T-helper 17 cell (primary cell): ENCODE measurements at places on chromosomes 5 and 9.

GRCh38 chr9:110142868-110143481 is 65.0 kb downstream of the C9orf152 start:
- DNase-seq, result no peak

- no peak for DNase-seq
Observed at GRCh38 chr5:76714751-76715485, 1.0 kb upstream of the F2R start.

- no peak for DNase-seq
Observed at GRCh38 chr5:5781335-5781734, 358.9 kb downstream of the ICE1 start.

- no peak for DNase-seq
Observed at GRCh38 chr5:146419696-146420095, 27.4 kb upstream of the TCERG1 start.

DNA sequence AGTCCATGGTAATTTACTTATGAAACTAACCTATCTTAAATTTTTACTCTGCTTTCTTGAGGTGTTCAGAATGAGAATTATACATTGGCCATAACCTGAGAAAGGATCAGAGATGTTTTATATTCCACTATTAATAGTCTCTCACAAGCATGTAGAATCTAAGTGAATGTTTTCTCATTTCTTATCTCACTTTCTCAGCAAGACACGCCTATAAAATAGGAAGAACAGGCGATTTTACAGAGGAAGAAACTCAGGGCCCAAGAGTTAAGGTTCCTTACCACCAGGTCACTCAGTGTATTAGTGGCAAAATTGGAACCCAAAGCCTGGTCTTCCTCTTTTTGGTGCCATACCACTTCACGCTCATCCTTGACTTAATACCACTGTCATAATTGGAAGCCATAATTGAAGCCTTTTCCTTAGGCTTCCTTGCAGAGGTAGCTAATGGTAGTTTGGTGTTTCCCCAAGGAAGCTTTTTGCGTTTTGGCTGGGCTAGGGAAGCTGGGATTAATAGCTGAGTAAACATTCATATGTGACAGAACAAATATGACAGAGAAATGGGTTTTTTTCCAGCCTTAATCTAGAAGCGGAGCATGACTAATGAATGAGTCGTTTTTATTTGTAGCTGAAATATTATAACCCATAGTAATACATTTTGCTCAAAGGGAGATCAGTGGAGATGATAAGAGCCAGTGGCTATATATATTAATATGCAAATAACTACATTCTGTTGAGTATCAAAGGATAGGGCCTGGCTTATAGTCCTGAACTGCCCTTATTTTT is 16.9 kb downstream of the HMGXB3 start:
- no peak for DNase-seq

DNA sequence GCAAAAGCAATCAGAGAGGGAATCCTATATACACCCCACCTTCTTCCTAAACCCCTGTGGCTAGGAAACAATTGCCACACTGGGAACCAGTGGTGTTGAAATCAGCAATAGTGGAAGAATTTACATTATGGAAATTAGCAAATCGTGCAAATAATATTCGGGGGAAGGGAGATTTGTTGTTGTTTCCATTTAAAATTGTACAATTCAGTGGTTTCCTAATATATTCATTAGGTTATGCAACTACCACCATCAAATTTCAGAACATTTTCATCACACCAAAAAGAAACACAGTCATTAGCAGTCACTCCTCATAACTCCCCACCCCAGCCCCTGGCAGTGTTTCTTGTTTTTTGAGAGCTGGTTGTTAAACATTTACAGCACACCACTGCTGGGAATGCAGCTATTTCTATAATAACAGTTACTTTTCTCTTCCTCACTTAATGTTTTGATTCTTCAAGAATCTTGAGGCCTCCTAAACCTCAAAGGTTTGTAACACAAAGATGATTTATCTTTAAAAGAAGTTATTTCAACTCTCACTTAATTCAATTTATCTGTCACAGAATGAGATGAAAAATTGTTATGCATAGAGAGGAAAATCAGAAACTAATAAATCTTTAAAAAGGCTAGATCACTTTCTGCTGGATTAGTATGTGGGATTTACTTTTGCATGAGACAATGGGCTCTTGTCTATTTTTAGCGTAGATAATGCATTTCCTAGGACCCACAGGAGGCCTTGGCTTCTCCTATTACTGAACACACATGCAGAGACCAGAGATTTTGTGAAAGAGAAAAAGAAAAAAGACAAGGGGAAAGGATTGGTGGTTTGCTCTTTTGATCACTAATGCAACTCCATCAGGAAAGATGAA is 91.8 kb upstream of the DAPK1 start:
- no peak for DNase-seq

DNA sequence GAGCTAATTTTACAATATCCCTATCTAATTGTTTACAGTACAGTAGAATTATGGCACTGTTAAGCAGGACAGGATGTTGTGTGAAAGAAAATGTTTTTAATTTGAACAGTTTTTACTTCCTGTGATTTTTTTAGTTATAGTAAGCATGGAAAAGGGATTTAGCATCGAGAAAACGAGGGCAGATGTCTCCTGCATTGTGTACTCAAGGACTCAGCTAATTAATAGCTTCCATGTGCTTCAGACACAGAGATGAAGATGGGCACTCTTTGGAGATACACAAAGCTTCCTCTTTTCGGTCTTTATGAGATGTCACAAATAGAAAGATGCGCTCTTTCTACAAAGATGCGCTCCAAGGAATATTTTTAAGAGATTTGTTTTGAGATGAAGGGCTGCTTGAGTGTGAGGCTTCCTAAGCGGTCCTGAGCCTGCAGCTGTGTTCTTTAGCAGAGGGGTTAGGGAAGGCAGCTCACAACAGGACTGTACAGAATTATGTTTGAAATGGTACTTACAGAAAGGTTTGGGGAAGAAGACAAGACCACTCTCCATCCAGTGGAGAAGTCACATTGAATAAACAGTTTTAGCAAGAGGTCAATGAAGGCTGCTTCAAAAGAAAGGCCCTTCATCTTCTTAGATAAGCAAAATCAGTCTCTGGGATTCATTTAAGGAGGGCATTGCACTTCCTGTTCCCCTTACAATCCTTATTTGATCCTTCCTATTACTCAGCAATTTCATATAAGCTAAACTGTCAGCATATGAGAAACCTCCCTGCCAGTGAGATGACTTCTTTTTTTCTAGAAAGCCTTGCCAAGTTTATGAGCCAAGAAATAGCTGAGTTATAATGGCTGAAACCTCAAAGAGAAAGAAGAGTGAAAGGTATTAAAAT is 311.5 kb downstream of the EFNA5 start:
- DNase-seq, result no peak

GRCh38 chr9:132994410-132995120 is 16.1 kb downstream of the GFI1B start:
- DNase-seq, result no peak

- DNase-seq, result no peak
Observed at GRCh38 chr9:107946364-107947141, 457.0 kb upstream of the KLF4 start.

DNA sequence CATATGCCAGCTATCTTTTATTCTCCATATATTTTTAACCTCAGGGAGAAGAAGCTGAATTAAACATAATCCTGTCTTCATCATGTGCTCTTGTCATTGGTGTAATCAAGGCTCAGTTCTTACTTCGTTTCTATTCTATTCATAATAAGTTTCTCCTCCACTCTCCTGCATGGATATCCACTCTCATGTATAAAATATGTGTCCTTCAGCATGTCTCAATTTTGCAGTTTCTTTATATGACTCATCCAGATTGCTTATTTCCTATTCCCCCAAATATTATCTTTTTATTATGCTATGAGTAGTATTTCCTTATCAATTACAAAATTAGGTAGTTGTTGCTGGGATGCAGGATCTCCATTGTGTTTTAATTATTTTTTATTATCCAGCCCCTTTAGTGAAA is 643.7 kb upstream of the ACO1 start:
- no peak for DNase-seq

GRCh38 chr5:22611327-22611726 is 241.8 kb downstream of the CDH12 start:
- DNase-seq, result no peak

- no peak for DNase-seq
Observed at GRCh38 chr5:449151-449550, 6.2 kb downstream of the EXOC3 start.
